ENCODE measurements at places on chromosomes 2 and 18.

- no peak for DNase-seq
Measured at GRCh38 chr2:37471994-37472393, 127.6 kb downstream of the QPCT start.

GRCh38 chr2:160387558-160388262 lies 105.9 kb downstream of the RBMS1 start:
- DNase-seq, result no peak

DNA sequence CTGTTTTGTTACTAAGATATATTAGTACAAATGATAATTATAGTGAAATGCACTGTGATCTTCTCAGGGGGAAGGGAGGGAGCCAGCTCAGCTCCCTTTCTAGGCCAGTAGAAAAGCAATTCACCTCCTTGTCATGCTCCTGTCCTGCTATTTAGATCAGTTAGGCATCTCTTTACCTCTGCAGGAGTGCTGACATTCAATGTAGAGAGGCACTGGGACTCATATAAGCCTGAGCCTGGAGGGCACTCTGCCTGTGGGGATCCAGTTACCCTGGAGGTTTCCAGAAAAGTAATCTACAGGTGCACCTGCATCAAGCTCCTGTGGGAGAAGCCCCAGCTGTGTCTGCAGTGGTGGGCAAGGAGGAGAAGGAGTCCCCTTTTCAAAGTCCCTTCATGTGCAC lies 277.0 kb downstream of the CPS1 start:
- no peak for DNase-seq

- DNase-seq, result no peak
Measured at GRCh38 chr2:57987835-57988573, 58.6 kb upstream of the VRK2 start.

DNA sequence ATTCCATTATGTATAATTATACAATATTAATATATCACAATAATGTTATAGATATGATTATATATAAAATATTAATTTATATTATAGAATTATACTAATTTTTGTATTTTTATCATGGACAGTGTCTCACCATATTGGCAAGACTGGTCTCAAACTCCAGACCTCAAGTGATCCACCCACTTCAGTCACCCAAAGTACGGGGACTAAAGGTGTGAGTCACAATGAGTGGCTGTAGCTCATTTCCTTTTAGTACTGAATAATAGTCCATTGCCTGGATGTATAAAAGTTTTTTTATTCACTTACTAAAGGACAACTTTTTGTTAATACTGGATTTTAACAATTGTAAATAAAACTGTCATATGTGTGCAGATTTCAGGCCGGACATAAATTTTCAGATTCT lies 417.6 kb upstream of the LINC00305 start:
- DNase-seq, result no peak

GRCh38 chr2:44107086-44107740 lies 61.5 kb upstream of the PPM1B start:
- DNase-seq, result no peak

Data from iPS DF 6.9 (cell line).